ENCODE measurements at places on chromosomes 6 and 20.
A peak's percentile ranks its signal among the peaks of the same experiment; 100 is the strongest.

- DNase-seq = no peak
Observed at GRCh38 chr6:165605901-165606739, 56.9 kb downstream of the PDE10A start.

GRCh38 chr6:122081921-122082320 lies 317.5 kb upstream of the HSF2 start:
- no peak for DNase-seq

- DNase-seq = no peak
Observed at GRCh38 chr20:50227506-50227905, 36.9 kb downstream of the CEBPB start.

GRCh38 chr20:36582821-36583220 lies 9.4 kb downstream of the TGIF2 start:
- DNase-seq = no peak

DNA sequence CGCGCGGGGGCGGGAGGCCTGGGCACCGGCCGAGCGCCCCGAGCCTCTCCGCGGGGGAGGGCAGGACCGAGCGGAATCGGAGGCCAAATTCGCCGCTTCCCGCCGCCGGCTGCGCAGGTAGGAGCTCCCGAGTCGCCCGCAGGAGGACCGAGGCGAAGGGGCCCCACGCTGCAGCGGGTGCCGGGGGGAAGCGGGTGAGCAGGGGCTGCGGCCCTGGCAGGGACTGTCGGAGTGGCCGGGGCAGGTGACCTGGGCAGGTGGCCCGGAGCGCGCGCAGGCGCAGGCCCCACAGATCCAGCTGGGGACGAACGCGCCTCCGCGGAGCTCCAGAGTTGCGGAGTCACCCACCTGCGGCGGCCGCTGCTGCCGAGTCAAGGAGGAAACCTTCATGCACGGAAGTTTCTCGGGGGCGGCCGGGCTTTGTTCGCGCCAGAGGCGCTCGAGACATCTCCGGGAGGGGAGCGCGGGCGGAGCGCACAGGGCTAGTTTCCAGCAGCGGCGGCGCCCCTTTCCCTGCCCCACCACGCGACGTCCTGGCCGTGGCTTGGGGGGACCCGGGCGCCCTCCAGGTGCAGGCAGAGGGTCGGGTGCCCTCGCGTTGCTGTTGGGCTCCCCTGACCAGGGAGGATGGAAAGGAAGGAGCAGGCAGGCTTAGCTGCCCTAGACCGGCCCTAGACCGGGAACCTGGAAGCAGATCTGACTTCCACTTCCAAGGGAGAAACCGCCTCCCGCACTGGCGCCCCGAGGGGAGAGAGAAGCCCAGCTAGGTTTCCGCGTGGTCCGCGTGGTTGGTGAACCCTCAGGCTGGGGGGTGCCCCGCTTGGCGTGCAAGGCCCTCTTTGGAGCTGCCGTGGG lies 590 bp downstream of the SLCO4A1 start:
- peak; percentile 70 for DNase-seq

DNA sequence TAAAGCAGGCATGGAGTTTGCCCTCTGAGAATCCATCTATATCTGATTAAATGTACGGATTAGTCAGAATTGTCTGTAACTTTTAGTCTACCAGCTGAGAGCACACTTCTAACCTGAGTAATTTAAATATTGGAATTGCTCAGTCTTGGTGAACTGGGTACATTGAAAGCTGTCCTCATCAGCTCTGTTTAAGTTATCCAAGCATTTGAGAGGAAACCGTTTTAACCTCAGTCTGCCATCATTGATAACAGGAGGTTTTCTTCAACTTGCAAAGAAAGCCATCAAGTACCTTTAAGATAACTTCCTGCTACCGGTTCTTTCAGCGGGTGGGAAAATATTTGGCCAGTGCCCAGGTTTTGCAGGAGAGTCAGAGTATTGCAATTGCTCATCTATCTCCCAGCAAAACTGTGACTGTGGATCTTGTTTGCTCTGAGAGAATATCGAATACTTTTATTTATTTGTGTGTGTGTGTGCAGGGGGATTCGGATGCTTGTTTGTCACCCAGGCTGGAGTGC lies 31.1 kb upstream of the F13A1 start:
- no peak for DNase-seq

DNA sequence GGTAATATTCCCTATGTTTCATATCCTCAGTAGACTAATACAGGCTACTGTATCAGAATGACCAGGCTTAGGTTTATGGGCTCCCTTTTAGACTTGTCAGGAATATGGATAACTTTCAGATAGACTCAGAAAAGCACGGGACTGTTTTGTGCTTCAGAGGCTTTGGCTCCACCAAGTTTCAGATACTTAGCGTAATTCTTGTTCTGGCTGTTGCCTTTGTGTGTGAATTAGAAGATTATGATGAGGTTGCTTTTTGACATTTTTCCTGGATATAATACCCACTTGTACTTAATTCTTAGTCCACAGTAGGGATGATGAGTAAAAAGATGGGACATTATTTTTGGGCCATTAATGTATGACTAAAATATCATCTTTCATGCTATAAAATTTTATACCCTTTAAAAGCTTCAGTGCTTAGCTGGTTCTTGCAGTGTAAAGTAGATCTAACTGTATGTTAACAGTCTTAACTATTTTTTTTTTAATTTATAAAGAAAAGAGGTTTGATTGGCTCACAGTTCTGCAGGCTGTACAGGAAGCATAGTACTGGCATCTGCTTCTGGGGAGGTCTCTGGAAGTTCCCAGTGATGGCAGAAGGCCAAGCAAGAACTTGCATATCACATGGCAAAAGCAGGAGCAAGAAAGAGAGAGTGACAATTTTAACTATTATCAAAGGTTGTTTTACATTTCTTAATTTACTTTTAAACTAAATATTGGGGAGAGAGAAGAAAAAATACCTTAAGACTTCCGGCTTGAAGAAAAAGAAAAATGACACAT lies 120.7 kb downstream of the ZFAND3 start:
- no peak for DNase-seq

DNA sequence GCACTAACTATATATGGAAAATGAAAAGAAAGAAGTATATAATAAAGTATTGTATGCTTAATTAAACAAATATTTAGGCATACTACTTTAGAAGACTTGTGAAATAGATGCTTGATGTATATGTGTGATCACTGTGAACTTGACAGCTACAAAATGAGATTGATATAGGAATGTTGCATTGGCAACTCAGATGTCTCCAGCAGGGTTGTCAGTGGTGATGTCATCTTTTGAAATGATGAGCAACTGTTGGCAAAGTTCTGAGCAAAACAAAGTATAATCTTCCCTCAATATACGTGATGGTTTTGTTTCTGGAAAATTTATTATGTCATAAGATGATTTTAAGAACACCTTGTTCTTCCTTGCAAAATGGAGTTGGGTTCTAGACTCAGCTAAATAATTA lies 133.8 kb downstream of the ARID1B start:
- no peak for DNase-seq

DNA sequence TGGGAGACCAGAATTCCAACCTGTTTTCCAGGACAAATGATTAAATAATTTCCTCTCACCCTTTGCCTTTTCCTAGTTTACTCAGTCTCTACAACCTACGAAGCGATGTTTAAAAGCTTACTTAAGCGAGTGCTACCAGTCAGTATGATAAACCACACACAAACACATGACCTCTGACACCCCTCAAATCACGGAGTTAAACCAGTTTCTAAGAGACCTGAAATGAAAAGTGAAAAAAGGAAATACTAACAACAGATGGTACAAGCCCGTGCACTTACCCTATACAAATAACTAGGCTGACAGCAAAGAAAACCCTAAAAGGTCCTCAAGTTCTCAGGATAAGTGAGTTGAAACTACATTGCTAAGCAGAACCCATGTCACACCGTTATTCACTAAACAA lies 7.7 kb downstream of the TNFRSF21 start:
- DNase-seq = no peak

GRCh38 chr20:17969278-17969883 lies 563 bp downstream of the MGME1 start:
- no peak for DNase-seq

DNA sequence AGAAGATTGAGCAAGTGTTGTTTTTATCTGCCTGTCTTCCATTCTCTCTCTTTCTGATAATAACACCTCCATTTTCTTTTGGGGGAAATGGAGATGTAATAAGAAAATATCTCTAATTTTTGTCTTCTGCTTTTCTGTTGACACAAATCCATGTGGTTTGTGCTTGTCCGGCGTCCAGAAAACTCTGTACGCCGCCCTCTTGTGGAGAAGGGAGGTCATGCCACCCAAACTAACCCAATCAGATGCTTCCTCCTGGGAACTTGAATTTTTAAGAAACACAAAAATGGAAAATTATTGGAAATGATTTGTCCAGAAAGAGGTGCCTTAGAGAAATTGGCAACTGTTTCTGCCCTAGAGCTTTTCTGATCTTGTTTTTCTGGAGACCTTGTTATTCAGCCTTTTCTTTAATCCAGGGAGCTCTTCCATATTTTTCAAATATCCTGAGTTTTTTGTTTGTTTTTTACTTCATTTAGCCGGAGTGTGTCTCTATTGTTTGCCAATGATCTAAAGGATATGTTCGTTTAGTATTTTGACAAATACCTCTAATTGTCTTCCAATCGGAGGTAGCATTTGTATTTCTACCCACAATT lies 17.8 kb upstream of the FNDC1 start:
- DNase-seq = no peak

- no peak for DNase-seq
Observed at GRCh38 chr6:51926125-51926524, 161.3 kb downstream of the PKHD1 start.

DNA sequence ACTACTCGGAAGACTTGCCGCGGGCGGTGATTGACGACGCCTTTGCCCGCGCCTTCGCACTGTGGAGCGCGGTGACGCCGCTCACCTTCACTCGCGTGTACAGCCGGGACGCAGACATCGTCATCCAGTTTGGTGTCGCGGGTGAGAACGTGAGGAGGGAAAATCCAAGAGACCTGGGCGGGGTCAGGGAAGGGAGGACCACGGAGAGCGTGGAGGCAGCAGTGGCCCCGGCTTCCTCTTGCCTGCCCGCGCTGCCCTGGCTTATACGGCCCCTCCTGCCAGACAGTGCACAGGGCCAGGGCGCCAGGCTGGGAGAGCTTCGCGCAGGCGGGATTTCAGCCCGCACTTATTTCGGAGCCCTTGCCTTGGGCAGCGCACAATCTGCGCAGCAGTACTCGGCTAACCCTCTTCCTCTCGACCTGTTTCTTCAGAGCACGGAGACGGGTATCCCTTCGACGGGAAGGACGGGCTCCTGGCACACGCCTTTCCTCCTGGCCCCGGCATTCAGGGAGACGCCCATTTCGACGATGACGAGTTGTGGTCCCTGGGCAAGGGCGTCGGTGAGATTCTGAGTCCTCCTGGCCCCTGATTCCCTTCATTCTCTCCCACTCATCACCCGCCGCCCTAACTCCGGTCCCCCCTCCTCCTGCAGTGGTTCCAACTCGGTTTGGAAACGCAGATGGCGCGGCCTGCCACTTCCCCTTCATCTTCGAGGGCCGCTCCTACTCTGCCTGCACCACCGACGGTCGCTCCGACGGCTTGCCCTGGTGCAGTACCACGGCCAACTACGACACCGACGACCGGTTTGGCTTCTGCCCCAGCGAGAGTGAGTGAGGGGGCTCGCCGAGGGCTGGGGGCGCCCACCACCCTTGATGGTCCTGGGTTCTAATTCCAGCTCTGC lies 2.0 kb downstream of the MMP9 start:
- DNase-seq = no peak

DNA sequence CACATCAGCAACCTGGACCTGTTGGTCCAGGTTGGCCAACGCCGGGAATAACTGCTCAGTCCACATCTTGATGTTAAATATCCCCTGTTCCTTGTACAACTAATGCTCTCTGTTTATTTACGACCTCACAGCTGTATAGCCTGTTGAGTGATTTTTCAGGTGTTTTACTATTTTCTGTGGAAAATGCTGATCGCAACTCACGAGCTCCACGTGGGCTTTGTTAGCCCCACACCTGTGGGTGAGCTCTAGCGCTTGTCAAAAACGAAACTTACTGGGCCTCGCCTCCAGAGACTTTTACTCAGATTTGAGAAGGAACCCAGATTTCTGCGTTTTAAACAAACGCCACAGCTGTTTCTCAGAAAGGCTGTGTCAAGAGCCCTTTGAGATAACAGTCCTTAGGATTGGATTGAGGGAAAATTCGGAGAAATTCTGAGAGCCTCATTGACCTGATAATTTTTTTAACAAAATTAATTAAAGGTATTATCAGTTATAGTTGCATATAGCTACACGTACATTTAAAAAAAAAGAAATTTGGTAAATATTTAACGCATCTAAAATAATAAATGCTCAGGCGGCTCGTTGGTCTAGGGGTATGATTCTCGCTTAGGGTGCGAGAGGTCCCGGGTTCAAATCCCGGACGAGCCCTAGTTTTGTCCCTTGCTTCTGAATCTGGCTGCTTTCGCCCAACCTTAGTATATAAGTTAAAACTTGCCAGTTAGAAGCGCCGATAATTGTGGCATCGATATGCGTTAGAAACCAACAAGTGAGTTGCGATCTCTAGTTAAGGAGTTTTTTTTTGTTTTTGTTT lies 16.7 kb downstream of the HMGN4 start:
- DNase-seq = no peak

- DNase-seq = no peak
Observed at GRCh38 chr6:32658268-32658897, 8.1 kb downstream of the HLA-DQB1 start.

GRCh38 chr6:154370545-154370944 lies 13.9 kb upstream of the IPCEF1 start:
- DNase-seq = peak; percentile 34

GRCh38 chr6:8513174-8513573 lies 77.8 kb upstream of the SLC35B3 start:
- DNase-seq = no peak

DNA sequence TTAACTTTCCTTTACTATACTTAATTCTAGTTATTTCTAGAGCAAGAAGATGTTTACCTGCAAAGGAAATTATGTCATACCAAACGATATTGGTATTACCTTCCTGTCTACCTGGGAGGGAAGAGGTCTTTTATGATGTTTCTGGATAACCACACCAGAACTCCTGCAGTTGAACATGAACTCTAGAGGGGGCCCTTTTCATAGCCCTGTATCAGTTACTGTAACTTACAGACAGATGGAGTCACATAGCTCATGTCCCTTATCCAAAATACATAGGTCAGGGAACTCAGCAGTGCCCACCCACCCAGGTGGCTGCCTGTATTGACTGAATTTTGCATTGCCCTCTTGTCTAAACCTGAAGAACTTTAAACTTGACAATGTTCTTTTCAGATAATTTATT lies 35.1 kb upstream of the MYL9 start:
- peak; percentile 42 for DNase-seq

DNA sequence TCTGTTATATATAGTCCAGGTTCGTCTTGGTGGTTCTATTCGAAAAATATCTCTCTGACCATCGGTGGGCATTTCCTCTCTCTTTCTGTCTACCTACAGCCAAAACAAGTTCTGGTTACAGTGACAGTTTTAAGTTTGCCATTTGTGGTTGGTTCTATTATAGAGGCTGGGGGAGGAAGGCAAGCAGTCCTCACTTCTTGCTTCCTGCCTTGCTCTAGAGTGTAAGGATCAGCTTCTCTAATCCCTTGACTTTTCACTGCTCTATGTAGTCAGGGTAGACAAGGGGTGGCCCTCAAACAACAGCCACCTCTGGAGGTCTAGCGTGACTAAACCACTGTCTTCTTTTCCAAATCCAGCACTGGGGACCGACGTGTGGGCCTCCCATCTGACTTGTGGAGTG lies 16.1 kb downstream of the E2F3 start:
- DNase-seq = no peak

- no peak for DNase-seq
Observed at GRCh38 chr6:21163110-21163837, 430.3 kb upstream of the SOX4 start.

Data from naive thymus-derived CD4-positive, alpha-beta T cell (primary cell).